OCI-LY7 (cell line): ENCODE measurements at places on chromosomes 5 and 9. TPM values are rescaled to one million over a fixed set of nuclear protein-coding genes. Genes with fewer than 3 reads are reported as not detected.

Gene FST
- total RNA-seq = 0.57 TPM in 1 of 2 replicates, not detected in the other

DNA sequence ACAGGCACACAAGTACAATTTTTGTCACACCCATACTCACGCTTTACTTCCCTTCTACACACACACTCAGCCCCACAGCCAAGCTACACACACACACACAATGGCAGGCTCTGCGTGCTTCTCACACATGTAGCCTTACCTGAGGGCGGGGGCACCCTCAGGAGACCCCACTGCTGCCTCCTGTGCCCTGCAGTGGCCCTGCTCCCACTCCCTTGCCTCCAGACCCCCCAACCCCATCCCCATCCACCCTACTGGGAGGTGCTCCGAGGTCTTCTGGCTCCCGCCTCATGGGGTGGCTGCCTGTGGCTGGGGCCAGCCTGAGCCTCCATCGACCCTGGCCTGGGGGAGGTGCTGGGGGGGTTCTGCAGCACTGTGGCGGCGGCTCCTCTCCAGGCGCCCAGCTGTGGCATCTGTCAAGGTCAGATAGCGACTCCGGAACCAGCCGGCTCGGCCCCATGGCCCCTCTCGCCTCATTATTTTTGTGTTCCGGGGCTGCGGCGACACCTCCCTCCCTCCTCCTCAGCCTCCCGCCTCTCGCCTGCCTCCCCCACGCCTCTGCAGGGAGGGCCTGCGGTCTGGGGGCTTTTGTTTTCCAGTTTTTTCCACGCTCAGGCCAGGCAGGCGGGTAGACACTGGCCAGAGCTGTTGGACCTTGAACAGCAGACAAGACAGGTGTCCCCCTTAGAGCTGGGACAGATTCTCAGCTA, 21.7 kb downstream of the CXXC5 start:
- DNase-seq = peak; percentile 92

- no peak for DNase-seq
Observed at GRCh38 chr5:139886213-139886612, 90.6 kb downstream of the PSD2 start.

- DNase-seq = no peak
Observed at GRCh38 chr5:6496636-6497035, 48.0 kb downstream of the UBE2QL1 start.

DNA sequence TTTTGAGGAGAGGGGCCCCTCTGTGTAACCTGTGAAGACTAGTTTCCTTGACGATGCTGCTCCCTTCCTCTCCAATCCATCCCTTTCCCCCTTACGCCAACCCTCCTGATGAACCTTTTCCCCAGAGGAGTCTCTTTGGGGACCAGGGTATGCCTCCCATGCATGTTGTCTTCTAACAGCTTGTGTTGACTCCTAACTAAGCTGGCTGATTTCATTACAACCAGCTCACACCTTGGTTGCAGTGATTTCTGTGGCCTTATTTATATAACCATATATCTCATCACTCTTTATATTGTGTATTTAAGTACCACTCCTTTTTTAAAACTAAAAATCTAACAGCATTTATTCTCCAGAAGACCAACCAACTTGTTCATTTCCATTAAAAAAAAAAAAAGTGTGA, 42.5 kb downstream of the SFXN1 start:
- DNase-seq = no peak

Gene ROR2
- 0.10 and 0.17 TPM in 2 replicates for total RNA-seq

DNA sequence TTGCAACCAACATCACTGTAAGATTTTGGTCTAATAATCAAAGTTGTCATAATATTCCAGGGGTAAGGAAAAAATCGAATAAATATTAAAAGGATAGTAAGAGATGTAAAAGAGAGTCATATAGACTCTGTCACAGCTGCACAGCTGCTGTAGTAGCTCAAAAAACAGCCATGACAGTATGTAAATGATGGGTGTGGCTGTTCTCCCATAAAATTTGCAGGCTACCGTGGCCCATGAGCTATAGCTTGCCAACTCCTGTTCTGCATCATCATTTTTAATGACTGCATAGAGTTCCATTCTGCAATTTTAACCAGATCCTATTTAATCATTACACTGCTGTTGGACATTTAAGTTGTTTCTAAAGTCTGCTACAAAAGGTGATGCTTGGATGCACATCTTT, 450.5 kb upstream of the MPDZ start:
- DNase-seq = no peak

- DNase-seq = no peak
Observed at GRCh38 chr5:6718718-6719117, 5.5 kb downstream of the TENT4A start.

DNA sequence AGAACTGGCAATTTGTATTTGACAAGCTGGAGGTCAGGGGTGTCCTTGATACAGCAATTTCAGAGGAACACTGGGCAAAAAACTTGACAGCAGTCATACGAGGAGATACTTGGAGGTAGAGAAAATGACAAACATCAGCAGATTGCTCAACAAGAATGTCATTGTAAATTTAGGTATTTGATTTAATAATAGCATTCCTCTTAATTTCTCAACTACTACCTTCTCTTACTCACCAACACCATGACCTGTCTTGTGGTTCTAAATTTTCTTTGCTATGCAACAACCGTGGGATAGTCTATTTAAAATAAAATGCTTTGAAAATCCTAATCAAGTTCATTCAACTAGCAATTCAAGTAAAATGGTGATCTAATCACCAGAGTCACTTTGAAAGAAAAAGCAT, 128.4 kb downstream of the DNAH5 start:
- no peak for DNase-seq

GRCh38 chr5:16128944-16129343, 50.6 kb downstream of the MARCHF11 start:
- no peak for DNase-seq

Gene FOXD4L3
- 0.42 and 0.68 TPM in 2 replicates for total RNA-seq

DNA sequence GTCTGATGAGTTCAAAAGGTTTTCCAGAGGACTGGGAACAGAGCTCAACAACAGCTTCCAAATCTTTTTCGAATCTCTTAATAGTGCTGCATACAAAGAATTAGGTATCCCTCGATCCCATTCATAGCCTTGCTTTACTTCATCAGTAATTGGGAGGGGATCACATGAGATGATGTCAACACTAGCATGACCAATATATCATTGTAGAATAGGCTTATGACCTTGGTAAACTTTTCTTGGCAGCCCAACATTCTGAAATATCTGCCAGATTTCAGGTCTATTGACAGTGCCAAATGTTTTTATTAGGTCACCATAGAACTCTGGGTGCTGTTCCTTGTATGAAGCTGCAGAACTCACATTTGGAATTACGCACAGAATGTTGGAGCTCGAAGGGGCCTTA, 228.9 kb downstream of the FGF10 start:
- DNase-seq = no peak

DNA sequence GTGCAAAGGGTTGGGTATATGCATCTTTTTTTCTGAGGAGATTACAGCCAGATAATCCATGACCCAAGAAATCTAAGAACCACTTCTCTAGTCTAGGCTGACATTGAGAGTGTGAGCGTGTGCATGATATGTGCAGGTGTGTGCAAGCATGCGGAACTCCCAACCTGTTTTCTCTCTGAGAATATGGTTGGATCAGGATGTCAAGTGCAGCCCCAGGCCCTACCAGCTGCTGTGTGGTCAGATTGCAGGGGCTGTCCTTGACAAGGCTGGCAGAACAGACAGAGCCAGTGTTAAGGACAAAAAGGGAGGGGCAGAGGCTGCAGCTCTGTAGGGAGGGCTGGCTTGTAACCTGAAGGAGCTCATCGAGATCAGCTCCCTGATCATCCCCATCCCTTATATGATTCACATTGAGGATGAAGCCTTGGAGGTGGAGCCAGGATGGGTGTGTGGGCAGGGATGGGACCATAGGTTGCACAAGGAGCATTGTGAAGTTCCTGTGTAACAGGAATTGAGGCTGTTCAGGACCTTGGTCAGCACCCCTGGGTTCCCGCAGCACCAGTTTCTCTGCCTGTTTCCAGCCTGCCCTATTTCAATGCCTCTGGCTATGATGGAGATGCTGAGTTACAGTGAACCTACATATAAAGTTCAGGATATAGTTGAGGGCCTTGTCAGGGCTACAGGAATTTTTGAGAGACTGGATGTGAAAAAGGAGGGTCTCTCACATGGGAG, 52.6 kb upstream of the ARAP3 start:
- DNase-seq = peak; percentile 82

- DNase-seq = no peak
Observed at GRCh38 chr9:70352802-70353201, 61.7 kb downstream of the KLF9 start.

Gene WDR55
- 31.5 and 34.2 TPM in 2 replicates for total RNA-seq

GRCh38 chr9:125655691-125656410, 51.2 kb downstream of the MAPKAP1 start:
- DNase-seq = no peak

Gene DNAH5
- total RNA-seq = 0.06 TPM in 1 of 2 replicates, not detected in the other

DNA sequence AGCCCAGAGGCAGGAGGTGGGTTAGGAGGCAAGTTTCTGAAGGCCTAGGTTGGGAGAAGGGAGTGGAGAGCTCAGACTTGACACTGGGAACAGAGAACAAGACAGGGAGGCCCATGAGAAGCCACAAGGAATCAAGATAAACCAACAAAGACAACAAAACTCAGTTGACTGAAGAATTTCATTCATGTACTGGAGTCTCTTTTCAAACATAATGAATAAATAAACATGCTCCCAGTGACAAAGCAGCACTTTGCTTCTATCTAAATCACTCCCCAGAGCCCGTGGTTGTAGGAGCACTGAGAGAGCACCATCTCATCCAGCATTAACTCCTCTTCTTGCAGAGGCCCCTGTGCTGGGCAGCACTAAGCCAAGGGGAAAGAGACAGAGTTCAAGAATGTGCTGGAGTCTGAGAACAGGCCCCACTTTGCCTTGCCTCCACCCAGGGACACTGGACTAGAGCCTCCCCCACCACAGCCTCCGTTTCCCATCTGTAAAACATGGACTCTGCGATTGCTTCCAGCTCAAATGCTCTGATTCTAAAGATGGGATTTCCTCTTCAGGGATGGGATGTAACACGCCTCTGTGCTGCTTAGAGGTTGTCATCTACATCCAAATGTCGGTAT, 282.0 kb downstream of the SPOCK1 start:
- DNase-seq = no peak

GRCh38 chr5:31495336-31495735, 36.6 kb downstream of the DROSHA start:
- DNase-seq = no peak

GRCh38 chr9:4760122-4760521, 19.1 kb upstream of the AK3 start:
- DNase-seq = no peak

DNA sequence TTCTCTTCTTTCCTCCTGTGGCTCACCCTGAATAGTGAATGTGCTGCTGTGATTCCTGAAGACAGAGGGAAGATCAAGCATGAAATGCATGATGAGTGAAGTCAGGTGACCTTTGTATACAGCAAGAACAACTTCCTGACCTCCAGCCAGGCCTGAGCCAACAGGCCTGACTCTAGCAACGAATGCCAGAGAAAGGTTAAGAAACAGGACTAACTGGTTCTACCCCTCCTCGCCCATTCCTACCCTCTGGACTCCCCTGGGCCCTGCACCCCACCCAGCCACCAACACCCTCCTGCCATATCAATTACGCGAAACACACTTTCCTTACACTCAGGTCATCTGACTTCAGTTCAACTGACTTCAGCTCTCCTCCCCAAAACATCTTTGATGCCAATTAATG, 4.9 kb downstream of the SUSD1 start:
- DNase-seq = no peak

GRCh38 chr9:21709464-21710058, 92.9 kb upstream of the MTAP start:
- DNase-seq = peak; percentile 69

- peak; percentile 99 for DNase-seq
Observed at GRCh38 chr5:173745123-173745522, 128.7 kb upstream of the BOD1 start.

Gene POLE3
- 118 and 130 TPM in 2 replicates for total RNA-seq

GRCh38 chr5:71738662-71739361, 19.7 kb downstream of the CARTPT start:
- no peak for DNase-seq

Gene SEC24A
- 20.4 and 20.5 TPM in 2 replicates for total RNA-seq

Gene OMD
- not detected in 2 replicates for total RNA-seq

GRCh38 chr5:81268521-81269196, 32.7 kb upstream of the ZCCHC9 start:
- DNase-seq = no peak

- DNase-seq = no peak
Observed at GRCh38 chr5:31107091-31107518, 86.4 kb upstream of the CDH6 start.

Gene ARID3C
- 0.38 and 0.44 TPM in 2 replicates for total RNA-seq

GRCh38 chr9:91500509-91501014, 76.9 kb upstream of the NFIL3 start:
- DNase-seq = no peak

DNA sequence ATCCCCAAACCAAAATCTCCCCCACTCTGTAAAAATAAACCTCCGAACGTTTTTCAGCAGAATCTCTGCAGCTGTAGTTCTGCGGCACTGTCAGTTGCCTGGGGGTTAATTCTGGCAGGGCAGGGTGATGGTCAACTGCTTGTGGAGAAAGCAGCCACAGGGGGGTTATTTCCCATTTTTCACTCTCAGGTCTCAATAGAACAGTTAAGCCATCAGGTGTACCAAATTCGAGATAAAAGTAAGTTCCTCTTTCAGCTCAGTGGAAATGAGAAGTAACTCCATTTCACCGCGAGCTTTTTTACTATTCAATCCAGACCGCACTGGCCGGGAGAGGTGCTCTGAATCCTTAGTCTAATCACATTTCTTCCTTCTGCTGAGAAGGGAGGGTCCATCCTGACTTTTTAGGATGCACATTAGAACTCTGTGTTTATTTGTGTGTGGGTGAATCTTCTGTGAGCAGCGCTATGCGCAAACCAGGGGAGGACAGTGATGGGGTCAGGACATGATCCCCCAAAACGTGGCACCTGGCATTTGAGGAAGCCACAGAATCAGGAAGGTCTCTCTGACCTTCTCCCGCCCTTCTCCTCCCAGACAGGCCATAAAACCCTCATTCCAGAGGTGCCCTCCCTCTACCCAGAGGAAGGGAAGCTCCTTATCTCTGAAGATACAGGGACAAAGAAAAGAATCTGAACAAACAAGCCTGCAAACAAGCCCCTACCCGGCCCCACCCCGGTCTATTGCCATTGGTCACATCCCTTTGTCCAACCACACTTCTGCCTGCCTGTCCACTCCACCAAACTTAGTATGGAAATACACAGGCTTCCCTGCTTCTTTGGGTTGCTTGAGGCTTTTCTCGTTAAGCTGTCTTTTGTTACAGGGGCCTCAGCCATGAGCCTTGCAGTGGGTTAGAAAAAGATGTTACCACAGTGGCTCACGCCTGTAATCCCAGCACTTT, 229.0 kb downstream of the ROR2 start:
- DNase-seq = peak; percentile 91

Gene SPATA31C1
- total RNA-seq = not detected in 2 replicates

DNA sequence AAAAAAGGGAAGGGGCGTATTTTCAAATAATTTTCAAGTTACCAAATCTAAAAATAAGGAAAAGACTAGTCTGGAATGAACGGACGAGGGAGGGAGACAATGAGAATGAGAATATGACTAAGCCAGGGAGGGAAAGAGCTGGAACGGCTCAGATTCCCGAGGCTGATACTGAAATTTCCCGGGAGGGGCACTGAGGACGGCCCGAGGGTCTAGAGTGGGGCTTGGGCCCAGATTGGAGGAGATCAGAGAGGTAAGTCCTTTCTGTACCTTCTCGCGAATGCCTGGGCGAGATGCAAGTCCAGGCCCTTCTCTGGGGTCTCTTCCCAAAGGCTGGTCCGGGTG, 3.4 kb upstream of the CCIN start:
- no peak for DNase-seq
